ENCODE measurements at places on chromosomes 7 and 10. TPM values are rescaled to one million over a fixed set of nuclear protein-coding genes. Genes with fewer than 3 reads are reported as not detected.

DNA sequence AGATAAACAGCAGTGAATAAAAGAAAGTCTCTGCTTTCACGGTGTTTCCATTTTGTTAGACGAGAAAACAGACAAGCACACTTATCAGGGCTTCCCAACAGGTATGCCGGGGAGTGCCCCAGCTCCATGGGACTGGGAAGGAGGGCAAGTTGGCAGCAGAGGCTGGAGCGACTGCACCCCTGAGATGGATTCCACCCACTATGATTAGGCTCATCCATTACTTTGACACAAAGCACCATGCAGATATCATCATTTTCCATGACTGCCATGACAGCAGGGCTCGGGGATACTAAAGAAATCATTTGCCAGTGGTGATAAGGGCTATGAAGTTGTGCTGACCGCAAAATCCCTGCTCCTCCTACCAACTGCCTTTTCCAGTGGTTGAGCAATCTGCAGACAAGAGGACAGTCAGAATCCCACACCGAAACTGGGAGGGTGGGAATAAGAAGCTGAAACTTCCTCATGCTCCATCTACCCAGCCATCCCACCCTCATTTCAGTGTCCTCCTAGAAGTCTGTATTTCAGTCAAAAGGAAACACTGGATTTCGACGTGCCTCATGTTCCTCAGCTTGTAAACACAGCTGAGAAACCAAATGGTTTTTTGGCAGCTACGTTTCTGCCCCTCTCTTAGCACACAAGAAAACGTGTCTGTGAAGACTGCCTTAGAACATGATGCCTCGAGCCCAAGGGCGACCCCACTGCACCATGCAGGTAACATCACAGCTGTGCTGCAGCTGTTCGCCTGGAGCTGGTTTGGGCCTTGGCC lies 15.5 kb downstream of the CREB3L2 start:
- H3K27ac ChIP-seq: peak overlapping the region; percentile 68
- DNase-seq: peak; percentile 79
- H3K36me3 ChIP-seq: no peaks in the 10 kb centered on the region
- no peaks in the 10 kb centered on the region for H3K4me1 ChIP-seq
- H3K27me3 ChIP-seq: no peaks in the 10 kb centered on the region

The BMPER gene
- 2.1 TPM for total RNA-seq

The RTKN2 gene
- not detected for total RNA-seq

DNA sequence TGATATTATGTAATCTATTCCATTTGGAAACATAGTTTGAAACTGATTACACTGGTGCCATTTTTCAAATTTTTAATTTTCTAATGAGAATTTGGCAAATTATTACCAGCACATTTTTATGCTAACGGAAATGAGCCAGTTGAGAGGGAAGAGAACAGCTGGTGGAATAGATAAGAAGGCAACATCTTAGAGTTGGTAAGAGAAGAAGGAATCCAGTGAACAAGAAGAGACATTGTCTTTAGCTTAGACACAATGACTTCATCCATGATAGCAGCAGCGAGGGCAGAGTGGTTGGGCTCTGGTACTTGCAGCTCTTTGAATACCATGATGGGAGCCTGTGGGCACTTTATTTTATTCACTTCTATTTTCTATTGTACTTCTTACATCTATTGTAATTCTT lies 89.6 kb downstream of the CHRM2 start:
- no peaks in the 10 kb centered on the region for H3K27me3 ChIP-seq
- no peak overlapping the region for H3K4me3 ChIP-seq
- peaks cover 35% of the 10 kb centered on the region for H3K4me1 ChIP-seq
- peak overlapping the region; percentile 68 for H3K27ac ChIP-seq
- no peak for DNase-seq

The STEAP2 gene
- total RNA-seq: 29.1 TPM

DNA sequence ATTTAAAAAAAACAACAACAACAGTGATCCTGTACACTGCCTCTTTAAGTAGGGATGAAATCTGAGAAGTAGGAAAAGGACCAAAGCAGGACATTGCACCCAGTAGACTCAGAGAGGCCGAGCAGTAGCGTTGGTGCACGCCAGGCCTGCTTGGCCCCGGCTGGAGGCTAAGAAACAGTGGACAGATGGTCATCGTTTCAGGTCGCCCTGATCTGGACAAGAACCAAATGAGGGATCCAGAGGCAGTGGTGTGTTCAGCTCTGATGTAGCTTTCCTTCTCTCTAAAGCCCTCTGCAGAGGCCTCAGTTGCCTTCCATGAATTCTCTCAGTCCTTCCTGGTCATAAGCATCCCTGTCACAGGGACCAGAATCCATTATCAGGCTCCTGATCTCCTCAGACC lies 142.2 kb upstream of the CDCA7L start:
- no peak for DNase-seq
- no peaks in the 10 kb centered on the region for H3K27me3 ChIP-seq
- no peaks in the 10 kb centered on the region for H3K36me3 ChIP-seq
- H3K4me1 ChIP-seq: no peaks in the 10 kb centered on the region
- H3K27ac ChIP-seq: no peak overlapping the region
- H3K4me3 ChIP-seq: no peak overlapping the region

- no peaks in the 10 kb centered on the region for H3K36me3 ChIP-seq
- H3K4me1 ChIP-seq: no peaks in the 10 kb centered on the region
- DNase-seq: no peak
Measured at GRCh38 chr10:97358781-97359180, 24.3 kb upstream of the FRAT2 start.

The PFKFB3 gene
- total RNA-seq: 28.0 TPM

The KIF11 gene
- total RNA-seq: 0.71 TPM

- H3K27ac ChIP-seq: peak overlapping the region; percentile 97
- peaks cover 56% of the 10 kb centered on the region for H3K4me1 ChIP-seq
- no peaks in the 10 kb centered on the region for H3K36me3 ChIP-seq
- no peak overlapping the region for H3K4me3 ChIP-seq
Measured at GRCh38 chr10:110216942-110217661, 9.7 kb downstream of the MXI1 start.

GRCh38 chr7:45574416-45574668 lies 174 bp downstream of the ADCY1 start:
- H3K27me3 ChIP-seq: peaks cover 56% of the 10 kb centered on the region
- H3K36me3 ChIP-seq: no peaks in the 10 kb centered on the region
- H3K4me1 ChIP-seq: no peaks in the 10 kb centered on the region
- no peak overlapping the region for H3K27ac ChIP-seq

The CLDN15 gene
- total RNA-seq: 2.5 TPM
